ENCODE measurements at places on chromosomes 11 and 22. TPM values are rescaled to one million over a fixed set of nuclear protein-coding genes. Genes with fewer than 3 reads are reported as not detected.

TRABD gene
- total RNA-seq, result 19.9 TPM

SLC22A25 gene
- not detected for total RNA-seq

SAA1 gene
- total RNA-seq, result 40.7 TPM

TMEM179B gene
- 13.9 TPM for total RNA-seq

CALCA gene
- 0.34 TPM for total RNA-seq

ZP1 gene
- total RNA-seq, result not detected

CCDC73 gene
- total RNA-seq, result not detected

KCNE3 gene
- 1.2 TPM for total RNA-seq

KDM4D gene
- 0.30 TPM for total RNA-seq

DHCR7 gene
- total RNA-seq, result 5.5 TPM

CRYBB3 gene
- not detected for total RNA-seq

CDON gene
- total RNA-seq, result 1.4 TPM

NF2 gene
- total RNA-seq, result 59.7 TPM

UPK3A gene
- total RNA-seq, result 2.5 TPM
